ENCODE measurements at places on chromosomes 2 and 18.

DNA sequence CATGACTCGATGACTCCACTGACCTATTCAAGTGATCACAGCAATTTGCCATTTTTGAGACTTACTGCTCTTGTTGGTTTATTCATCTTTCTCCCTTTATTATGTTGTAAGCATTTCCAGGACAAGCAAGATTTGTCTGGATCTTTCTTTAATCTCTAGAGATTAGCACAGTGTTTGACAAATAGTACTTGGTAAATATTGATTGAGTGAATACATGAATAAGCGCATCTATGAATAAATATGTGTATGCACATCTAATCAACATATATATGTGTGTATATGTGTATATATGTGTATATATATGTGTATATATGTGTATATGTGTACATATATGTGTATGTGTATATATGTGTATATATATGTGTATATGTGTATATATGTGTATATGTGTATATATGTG lies 7.3 kb downstream of the TMX3 start:
- no peak for DNase-seq

- no peak for DNase-seq
These were observed 46.7 kb downstream of the ACAA2 start for GRCh38 chr18:49766646-49767045.

GRCh38 chr18:6537475-6537874 lies 122.8 kb upstream of the L3MBTL4 start:
- no peak for DNase-seq

DNA sequence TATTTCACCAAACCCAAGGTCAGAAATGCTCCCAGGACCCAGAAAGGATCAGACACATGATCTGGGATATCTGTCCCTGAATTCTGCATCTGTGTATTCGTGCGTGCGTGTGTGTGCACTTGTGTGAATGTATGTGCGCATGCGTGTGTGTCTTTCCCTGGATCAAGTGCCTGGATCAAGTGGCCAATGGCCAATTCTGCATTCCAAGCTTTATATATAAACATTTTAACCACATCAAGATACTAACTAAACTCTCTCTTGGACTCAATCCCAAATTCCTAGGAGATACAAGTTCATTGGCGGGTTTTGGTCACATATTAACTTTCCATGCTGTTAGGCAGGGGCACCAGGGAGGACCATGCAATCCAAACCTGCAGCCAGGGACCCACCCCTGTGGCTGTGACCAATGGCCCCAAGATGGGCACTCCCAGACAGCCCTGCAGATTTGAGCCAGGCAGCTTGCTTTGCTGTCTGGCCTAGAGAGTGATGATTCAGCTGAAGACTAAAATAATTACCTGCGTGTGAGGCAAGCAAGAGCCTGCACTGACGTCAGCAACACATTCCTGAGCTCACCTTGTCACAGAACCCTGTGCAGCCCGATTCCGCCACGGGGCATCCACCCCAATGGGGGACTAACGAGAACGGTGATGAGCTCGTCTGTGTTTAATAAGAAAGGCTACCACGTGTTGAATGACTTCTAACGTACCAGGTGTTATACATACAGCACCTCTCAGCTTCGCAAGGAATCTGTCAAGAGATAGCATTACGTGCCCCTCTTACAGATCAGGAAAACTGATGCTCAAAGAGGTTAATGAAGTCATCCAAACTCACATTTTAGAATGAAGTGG lies 45.3 kb upstream of the ROCK2 start:
- no peak for DNase-seq

- DNase-seq, result no peak
These were observed 52.5 kb downstream of the RAB31 start for GRCh38 chr18:9760641-9761040.

- DNase-seq, result no peak
These were observed 1.3 kb upstream of the LYPD1 start for GRCh38 chr2:132671151-132671835.
